Progenitor cell of endocrine pancreas (in vitro differentiated cells): ENCODE measurements at places on chromosomes 6 and 20. TPM values are rescaled to one million over a fixed set of nuclear protein-coding genes. Genes with fewer than 3 reads are reported as not detected.

Gene ADGB
- 0.04 TPM in 1 of 2 replicates, not detected in the other for total RNA-seq

Gene SENP6
- total RNA-seq, result 130 and 140 TPM in 2 replicates

DNA sequence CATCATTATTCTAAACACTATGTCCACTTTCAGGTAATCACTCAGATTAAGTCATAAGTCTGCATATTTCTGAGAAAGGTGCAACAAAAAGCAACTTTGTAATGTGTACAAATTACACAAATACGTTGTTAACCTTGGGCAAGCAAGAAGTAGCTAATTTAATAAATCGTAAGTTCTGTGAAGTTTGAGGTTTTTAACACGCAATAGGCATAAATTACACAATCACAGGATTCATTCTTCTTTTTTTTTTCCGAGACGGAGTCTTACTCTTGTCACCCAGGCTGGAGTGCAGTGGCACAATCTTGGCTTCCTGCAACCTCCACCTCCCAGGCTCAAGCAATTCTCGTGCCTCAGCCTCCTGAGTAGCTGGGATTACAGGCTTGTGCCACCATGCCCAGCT is 57.2 kb upstream of the F13A1 start:
- no peak overlapping the region for H3K4me3 ChIP-seq
- no peaks in the 10 kb centered on the region for H3K36me3 ChIP-seq
- H3K4me1 ChIP-seq, result no peaks in the 10 kb centered on the region
- no peak for DNase-seq
- H3K27ac ChIP-seq, result no peak overlapping the region

GRCh38 chr6:67779876-67780275 is 855.2 kb upstream of the ADGRB3 start:
- DNase-seq, result no peak
- H3K4me3 ChIP-seq, result no peak overlapping the region
- H3K27me3 ChIP-seq, result no peaks in the 10 kb centered on the region
- H3K4me1 ChIP-seq, result no peaks in the 10 kb centered on the region

- H3K27ac ChIP-seq, result no peak overlapping the region
- H3K4me1 ChIP-seq, result no peaks in the 10 kb centered on the region
- DNase-seq, result no peak
- H3K4me3 ChIP-seq, result no peak overlapping the region
Observed at GRCh38 chr6:54493138-54493537, 184.9 kb downstream of the TINAG start.

GRCh38 chr6:44038543-44039065 is 88.6 kb downstream of the MRPL14 start:
- peaks cover 8% of the 10 kb centered on the region for H3K4me1 ChIP-seq
- no peak overlapping the region for H3K27ac ChIP-seq
- no peaks in the 10 kb centered on the region for H3K36me3 ChIP-seq

DNA sequence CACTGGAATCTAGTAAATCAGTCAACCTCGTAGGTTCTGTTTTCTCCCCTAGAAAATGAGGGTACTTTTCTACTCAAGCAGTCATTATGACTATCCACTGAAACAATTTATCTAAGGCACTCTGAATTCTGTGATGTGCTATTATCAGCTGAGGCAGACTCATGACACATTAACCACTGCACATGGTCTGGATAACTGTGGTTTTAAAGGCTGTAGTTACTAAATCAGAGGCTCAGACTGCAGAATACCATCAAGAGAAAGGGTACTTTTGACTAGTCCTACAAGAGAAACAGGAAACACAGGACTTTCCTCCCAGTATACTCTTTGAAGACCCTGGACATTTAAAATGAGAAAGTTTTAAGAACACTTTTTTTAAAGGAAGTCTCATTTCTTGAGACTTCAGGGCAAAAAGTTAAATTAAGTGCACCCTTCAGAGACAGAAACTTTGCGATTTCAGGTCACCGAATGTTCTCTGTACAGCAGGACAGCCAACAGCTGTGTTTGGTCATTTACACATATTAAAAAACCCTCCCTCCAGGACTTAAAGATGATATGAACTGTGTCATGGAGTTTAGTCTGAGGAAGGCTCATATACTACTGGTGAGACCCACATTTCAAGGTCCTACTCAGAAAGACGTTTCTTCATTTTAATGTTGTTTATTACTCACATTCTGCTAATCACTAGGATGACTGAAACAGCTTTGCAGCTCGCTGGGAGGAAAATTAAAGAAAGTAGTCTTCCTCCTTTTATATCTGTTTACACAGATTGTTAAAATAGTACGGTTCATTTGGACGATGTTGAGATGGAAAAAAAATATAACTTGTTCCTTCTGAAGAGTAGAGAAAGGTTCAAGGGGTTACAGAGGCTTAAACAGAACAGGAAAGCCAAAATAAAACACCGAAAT is 19.9 kb downstream of the ATXN1 start:
- H3K27ac ChIP-seq, result no peak overlapping the region
- peaks cover 3% of the 10 kb centered on the region for H3K36me3 ChIP-seq
- no peak for DNase-seq
- peaks cover 32% of the 10 kb centered on the region for H3K4me1 ChIP-seq

DNA sequence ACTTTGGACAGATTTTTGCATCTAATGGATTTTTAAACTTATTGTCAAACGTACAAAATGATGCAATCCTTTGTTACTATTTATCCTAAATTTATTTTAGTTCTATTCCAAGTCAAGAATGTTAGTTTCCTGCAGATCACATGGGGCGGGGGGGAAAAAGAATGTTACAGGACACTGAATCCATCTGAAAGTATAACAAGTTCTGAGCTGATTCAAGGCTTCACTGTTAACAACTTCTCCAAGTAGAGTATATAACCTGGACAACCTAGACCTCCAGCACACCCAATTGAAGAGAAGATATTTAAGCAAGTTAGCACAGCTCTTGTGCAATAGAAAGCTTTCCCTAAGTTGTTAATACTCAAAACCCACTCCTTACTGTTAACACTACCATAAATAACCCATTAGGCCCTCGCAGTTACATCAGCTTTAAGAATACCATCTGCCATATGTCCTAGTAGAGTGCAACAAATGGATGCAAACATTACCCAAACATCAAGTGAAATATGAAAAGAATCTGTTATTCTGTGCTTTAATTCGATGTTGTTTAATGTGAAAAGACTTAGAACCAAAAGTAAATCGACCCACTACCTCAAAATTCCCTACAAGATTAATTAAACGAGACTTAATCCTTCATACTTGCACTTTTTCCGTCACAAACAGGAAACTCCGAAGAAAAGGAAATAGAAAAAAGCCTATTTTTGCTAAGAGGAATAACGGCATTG is 1.3 kb downstream of the SEC63 start:
- H3K4me3 ChIP-seq, result peak overlapping the region; percentile 99
- peak overlapping the region; percentile 99 for H3K27ac ChIP-seq
- peaks cover 7% of the 10 kb centered on the region for H3K27me3 ChIP-seq
- H3K36me3 ChIP-seq, result peaks cover 12% of the 10 kb centered on the region

- H3K4me1 ChIP-seq, result peaks cover 10% of the 10 kb centered on the region
- DNase-seq, result no peak
- no peaks in the 10 kb centered on the region for H3K36me3 ChIP-seq
- peaks cover 31% of the 10 kb centered on the region for H3K27me3 ChIP-seq
- no peak overlapping the region for H3K4me3 ChIP-seq
Observed at GRCh38 chr6:35500782-35501181, 3.9 kb upstream of the TEAD3 start.

- H3K4me1 ChIP-seq, result no peaks in the 10 kb centered on the region
- peaks cover 8% of the 10 kb centered on the region for H3K27me3 ChIP-seq
- DNase-seq, result no peak
- H3K27ac ChIP-seq, result no peak overlapping the region
- no peak overlapping the region for H3K4me3 ChIP-seq
Observed at GRCh38 chr20:36352843-36353553, 46.9 kb downstream of the DLGAP4 start.

GRCh38 chr6:134539865-134540323 is 222.0 kb upstream of the SGK1 start:
- H3K4me1 ChIP-seq, result no peaks in the 10 kb centered on the region
- H3K27ac ChIP-seq, result no peak overlapping the region
- no peaks in the 10 kb centered on the region for H3K27me3 ChIP-seq
- DNase-seq, result no peak
- H3K36me3 ChIP-seq, result no peaks in the 10 kb centered on the region
- H3K4me3 ChIP-seq, result no peak overlapping the region
